Activated CD4-positive, alpha-beta T cell treated with anti-CD3 and anti-CD28 coated beads, Interleukin-2, amount 50 U/mL, for 24 hours (primary cell): ENCODE measurements at places on chromosomes 7 and 10.

- peak; percentile 47 for DNase-seq
These were observed 9.9 kb downstream of the ZNF511 start for GRCh38 chr10:133318494-133319127.

- DNase-seq = no peak
These were observed 16.9 kb downstream of the ZNF713 start for GRCh38 chr7:55903985-55904759.

GRCh38 chr7:90587766-90588165, 8.4 kb upstream of the CDK14 start:
- no peak for DNase-seq

GRCh38 chr7:126533715-126534114, 719.0 kb downstream of the GRM8 start:
- no peak for DNase-seq

- DNase-seq = no peak
These were observed 28.6 kb downstream of the SEC61A2 start for GRCh38 chr10:12158111-12158510.

DNA sequence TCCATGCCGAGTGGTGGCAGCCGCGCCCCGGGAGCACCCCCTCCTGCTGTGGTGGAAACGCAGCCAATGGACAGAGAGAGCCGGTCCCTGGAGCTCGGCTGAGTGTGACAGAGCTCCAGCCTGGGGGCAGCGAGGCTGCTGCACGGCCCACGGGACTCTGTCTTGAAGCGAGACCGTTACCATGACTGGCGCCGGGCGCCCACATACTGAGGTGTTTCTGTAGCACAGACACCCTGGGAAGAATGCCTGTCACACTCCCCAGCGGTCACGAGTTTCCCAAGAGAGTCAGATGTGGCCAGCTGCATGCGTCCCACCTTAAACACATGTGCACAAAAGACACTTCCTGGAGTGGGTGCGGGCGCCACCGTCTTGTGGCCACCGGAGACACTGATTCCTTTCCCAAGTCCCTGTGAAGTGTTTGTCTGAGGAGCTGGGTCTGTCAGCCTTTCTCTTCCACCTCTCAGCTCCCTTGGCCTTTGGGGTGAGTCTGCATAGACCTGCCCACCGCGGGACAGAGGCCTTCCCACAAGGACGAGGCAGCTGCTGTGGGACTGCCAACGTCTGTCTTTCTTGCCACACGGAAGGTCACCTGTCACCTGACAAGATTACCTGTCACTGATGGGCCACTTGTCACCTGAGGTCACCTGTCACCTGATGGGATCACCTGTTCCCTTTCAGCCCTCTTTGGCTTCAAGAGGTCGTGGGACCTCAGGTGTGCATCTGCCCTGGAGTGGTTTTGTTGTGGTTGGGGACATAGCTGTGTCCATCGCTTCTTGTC, 94.6 kb downstream of the DNAJB6 start:
- DNase-seq = no peak

- DNase-seq = no peak
These were observed 2.3 kb upstream of the MIOS start for GRCh38 chr7:7564323-7564780.

GRCh38 chr10:98696516-98696915, 249.8 kb upstream of the HPS1 start:
- no peak for DNase-seq

- no peak for DNase-seq
These were observed 220.6 kb downstream of the ANK3 start for GRCh38 chr10:60169111-60169510.

DNA sequence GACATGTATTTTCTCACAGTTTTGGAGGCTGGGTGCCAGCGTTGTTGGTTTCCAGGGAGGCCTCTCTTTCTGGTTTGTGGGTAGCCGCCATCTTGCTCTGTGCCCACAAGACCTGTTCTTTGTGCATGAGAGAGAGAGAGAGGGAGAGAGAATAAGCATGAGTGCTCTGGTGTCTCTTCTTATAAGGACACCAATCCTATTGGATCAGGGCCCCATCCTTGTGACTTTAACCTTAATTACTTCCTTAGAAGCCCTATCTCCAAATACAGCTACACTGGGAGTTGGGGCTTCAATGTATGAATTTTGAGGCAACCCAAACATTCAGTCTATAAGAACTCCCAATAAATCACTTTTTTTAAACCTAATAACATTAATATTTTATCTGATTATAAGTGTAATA, 114.6 kb downstream of the PARP12 start:
- DNase-seq = no peak

DNA sequence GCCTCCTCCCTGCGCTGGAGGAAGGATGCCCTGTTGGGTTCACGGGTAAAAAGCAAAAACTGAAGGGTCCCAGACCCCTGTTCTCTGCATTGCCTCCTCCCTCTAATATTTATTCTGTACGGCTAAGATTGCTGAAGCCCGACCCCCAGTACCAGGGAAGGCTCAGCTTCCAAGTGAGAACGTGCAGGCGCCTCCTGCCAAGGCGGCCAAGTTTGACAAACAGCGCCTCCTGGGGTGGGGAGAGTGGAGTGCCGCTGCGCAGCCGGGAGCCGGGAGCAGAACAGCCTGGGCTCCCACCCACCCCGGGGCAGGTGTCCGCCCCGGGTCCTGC, 4.7 kb upstream of the EBF3 start:
- no peak for DNase-seq

DNA sequence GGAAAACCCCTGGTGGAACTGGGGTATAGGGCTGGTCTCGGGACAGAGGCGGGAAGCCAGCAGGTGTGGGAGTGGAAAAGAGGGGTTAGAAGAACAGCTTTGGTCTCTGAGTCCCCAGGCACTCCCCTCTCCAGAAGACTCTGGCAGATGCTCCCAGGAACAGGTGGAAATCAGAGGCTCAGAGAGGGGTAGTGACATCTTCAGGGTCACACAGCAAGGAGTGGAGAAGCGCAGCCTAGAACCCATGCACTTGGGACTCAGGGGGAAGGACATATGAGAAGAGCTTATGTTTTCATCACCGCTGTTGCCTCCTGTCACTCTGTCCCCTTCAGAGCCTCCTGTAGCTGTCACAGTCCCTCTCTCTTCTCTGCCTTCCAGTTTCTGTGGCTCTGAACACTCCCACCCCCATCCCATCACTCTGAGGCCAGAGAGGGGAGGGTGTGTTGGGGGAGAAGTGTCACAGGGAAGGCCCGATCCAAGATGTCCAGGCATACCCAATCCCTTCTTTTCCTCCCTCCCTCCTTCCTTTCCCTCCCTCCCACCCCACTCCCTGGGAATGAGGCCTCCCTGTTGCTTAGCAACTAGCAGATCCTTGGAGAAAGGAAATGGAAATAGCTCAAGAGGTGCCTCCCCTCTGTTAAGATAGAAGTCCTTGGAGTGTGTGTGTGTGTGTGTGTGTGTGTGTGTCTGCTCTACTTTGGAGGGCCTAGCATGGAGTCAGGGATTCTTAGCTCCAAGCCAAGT, 32.0 kb downstream of the SRRM3 start:
- DNase-seq = no peak

- DNase-seq = no peak
These were observed 25.0 kb upstream of the PPA1 start for GRCh38 chr10:70258216-70258615.

DNA sequence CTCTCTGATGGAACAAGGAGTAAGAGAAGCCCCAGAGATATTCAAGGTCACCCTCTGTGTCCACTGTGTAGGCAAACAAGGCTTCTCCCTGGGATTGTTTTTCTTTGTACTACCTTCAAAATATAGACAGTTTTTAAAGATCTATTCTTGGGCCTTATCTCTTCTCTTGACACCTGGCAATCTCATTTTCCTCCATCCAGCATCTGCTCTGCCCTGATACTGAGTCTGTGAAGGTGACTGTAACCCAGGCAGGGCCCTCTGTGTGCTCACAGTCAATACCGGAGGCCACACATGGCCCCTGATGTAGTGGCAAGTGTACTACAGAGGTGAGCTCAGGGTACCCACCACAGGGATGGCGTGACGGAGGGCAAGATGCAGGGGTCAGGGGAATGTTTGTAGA, 221.1 kb downstream of the SNX10 start:
- no peak for DNase-seq

GRCh38 chr10:95500649-95501048, 60.5 kb downstream of the SORBS1 start:
- DNase-seq = no peak

DNA sequence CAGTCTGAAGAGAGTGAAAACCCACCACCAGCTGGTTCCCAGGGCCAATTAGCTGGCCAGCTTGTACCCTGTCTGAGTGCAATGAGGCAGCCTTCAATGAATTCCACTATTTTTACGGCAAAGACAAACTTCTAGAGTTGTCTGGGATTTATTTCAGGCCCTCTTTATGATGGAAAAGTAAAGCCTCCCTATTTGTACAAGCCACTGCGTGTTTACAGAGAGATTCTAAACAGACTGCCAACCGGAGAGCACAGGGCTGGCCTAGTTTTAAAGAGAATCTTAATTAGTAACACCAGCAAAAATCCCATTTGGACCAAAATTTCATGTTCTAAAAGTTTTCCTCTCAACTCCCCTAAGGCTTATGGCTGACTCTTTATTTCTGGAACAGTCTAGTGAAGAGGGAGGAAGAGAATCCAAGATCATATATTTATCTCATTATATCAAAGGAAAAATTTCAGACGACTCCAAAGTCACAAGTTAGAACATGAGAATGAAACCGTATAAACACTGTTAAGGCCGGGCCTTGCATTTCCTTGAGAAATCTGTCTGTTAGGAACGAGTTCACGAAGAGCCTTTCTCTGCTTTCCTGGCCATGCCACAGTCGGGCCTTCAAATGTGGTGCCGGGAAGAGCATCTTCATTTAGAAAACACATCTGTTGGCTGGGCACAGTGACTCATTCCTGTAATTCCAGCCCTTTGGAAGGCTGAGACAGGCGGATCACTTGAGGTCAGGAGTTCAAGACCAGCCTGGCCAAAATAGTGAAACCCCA, 724.6 kb upstream of the NRP1 start:
- no peak for DNase-seq

- DNase-seq = no peak
These were observed 747.9 kb upstream of the COBL start for GRCh38 chr7:52064493-52064892.

- DNase-seq = no peak
These were observed 21.4 kb upstream of the RAPGEF5 start for GRCh38 chr7:22378199-22378980.

GRCh38 chr10:28872587-28873165, 195.4 kb downstream of the BAMBI start:
- DNase-seq = no peak

- no peak for DNase-seq
These were observed 12.8 kb downstream of the KCTD7 start for GRCh38 chr7:66641526-66641871.

GRCh38 chr10:129602938-129603535, 136.0 kb downstream of the MGMT start:
- no peak for DNase-seq

- DNase-seq = no peak
These were observed 20.3 kb downstream of the STARD3NL start for GRCh38 chr7:38198366-38198765.

DNA sequence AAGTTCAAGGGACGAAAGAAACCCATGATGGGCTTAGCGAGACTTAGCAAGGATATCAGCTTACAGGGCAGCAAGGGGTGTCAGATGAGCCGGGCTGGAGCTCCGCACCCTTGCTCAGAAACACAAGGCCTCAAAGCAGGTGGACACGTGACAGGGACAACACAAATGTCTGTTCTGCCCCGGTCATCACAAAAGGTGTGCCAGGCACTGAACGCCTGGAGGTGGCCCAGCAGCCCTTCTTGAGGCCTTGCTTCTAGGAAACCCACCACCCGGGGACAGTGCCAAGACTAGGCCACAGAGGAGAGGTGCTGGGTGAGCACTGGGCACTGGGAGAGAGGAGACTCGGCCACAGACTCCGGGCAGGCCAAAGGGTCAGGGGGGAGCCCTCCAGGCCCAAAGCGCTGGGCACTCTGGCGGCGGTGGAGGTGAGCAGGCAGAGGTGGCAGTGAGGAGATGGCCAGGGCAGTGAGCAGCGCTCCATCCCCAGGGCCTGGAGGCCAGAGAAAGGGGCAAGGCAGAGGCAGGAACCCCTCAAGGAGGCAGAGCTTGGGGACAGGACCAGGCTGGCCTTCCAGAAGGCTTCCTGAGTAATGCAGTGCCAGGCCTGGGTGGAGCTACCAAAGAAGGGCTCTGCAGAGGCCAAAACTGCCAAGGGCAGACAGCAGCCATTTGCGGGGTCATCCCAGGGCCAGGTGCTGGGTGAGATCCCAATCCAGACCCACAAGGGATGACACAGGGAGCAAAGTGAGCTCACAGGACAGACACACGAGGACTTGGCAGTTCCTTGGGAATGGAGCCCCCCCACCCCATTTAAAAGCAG, 22.7 kb downstream of the EBF3 start:
- no peak for DNase-seq

- DNase-seq = no peak
These were observed 3.9 kb upstream of the SPAG6 start for GRCh38 chr10:22341190-22341925.

DNA sequence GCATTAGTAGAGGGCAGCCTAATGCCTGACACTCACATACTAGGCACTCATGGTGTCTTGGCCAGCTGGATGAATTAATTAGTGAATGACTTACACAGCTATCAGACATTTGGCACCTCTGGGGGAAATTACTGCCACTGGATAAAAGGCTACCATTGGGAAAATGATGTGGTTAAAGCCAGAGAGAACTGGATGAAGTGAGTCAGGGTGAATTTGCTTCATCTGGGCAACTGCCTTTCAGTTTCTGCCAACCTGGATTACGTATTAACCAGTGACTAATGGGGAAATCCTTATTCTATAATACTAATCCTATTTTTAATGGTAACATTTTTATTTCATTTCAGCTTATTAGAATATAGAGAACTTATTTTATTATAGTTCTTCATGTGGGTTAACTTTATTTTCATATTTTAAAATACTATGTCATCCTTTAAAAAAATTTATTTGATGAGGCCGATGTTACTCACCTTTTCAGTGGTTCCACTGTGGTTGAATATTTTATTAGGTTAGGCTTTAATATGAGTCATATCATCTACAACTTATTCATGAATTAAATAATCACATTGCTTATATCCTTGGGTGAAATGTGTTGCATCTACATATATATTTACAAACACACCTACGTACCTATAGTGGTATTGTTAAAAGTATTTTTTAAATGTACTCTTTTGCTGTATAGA, 85.6 kb upstream of the CAPZA2 start:
- no peak for DNase-seq

GRCh38 chr7:155531681-155532080, 14.7 kb downstream of the CNPY1 start:
- DNase-seq = no peak

GRCh38 chr10:43647576-43647975, 1.1 kb downstream of the ZNF32 start:
- no peak for DNase-seq

DNA sequence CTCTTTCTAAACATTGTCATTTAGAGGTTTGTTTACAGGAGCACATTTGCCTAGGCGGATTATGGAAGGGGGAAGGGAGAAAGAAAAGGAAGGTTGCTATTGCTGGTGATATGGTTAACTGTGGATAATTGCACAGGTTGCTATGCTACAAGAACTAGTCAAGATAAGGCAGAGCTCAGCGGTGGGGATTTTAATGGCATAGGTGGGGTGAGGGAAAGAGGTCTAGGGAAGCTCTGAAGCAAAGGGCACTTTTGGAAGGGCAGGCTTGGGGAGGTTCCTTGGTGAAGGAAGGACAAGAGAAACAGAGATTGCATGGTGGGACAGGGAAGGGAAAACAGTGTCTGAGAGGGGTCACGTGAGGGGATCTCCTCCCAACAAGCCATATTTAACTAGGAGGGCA, 19.5 kb downstream of the HYAL4 start:
- DNase-seq = no peak
